ENCODE measurements at places on chromosomes 5 and 9.
A peak's percentile ranks its signal among the peaks of the same experiment; 100 is the strongest.

- no peak for DNase-seq
Measured at GRCh38 chr9:117315236-117315635, 99.6 kb downstream of the ASTN2 start.

DNA sequence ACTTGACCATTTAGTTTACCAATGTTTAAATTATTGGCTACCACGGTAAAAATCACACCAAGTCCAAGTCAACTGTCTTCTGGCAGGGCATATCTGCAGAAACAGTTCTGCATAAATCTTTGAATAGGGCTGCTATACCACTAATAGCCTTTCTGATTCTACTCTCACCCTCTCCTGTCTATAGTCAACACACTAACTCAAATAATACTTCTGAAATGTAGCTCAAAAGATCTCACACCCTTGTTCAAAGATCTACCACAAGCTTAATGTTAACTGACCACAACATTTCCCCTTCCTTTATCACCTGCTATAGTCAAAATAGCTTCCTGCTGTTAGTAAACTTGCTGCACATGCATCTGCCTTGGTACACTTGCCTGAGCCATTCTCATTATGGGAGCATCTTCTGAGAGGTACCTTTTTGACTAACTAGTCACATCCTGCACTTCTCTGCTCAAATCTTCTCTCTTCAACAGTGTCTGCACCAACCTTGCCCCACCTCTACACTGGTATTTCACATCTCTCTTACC is 319.4 kb downstream of the CDH10 start:
- no peak for DNase-seq

- DNase-seq: no peak
Measured at GRCh38 chr5:110957934-110958333, 113.6 kb upstream of the TSLP start.

GRCh38 chr5:140190872-140191218 is 15.9 kb downstream of the CYSTM1 start:
- no peak for DNase-seq

DNA sequence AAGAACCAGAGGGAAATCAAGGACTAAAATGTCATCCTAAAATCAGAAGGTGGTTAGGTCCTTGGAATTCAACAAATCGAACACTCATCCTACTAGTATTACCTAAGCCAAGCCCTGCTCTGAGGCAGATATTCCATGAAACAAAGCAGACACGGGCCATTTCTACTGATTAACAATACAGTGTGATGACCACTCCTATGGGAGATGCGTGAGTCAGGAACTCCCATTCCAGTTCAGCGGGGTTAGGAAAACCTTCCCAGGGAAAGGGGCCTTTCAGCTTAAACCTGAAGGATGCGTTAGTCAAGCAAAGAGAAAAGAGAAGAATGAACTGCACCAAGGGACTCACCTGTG is 117.8 kb upstream of the LHFPL2 start:
- no peak for DNase-seq

- no peak for DNase-seq
Measured at GRCh38 chr9:131875828-131876485, 136.1 kb upstream of the RAPGEF1 start.

GRCh38 chr5:17690473-17690872 is 56.2 kb downstream of the TAF11L14 start:
- DNase-seq: no peak

GRCh38 chr5:94402096-94402495 is 216.3 kb downstream of the KIAA0825 start:
- no peak for DNase-seq

- no peak for DNase-seq
Measured at GRCh38 chr9:91163773-91164471, 197.8 kb downstream of the AUH start.

DNA sequence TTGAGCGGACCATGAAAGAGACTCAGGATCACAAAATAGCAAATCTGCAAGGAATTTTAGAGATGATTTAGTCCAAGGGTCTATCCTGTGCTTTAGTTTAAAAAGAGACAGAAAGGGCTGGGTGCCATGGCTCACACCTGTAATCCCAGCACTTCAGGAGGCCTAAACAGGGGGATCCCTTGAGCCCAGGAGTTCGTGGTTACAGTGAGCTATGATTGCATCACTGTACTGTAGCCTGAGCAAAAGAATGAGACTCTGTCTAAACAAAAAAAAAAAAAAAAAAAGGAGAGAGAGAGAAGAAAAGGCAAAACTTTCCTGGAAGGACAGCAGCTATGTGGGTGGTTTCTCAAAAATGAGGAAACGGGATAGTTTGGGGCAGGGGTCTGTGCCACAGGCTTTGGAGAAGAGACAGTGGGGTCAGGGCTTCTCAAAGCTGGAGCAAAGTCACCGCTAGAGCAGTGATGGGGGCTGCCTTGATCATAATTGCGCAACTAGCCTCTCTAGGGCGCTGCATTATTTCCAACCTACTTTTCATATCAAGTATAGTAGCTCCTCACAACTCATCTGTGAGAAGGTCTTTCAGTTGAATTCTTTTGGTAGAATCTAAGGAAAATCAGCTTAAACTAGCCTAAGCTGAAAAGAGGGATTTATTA is 8.5 kb upstream of the ANKH start:
- DNase-seq: no peak

- DNase-seq: no peak
Measured at GRCh38 chr9:108049026-108049607, 559.5 kb upstream of the KLF4 start.

- no peak for DNase-seq
Measured at GRCh38 chr9:21830589-21830988, 28.2 kb downstream of the MTAP start.

GRCh38 chr5:17315710-17316221 is 98.3 kb downstream of the BASP1 start:
- DNase-seq: no peak

GRCh38 chr5:56737951-56738606 is 77.3 kb upstream of the MAP3K1 start:
- no peak for DNase-seq

GRCh38 chr9:135309763-135310125 is 169.8 kb upstream of the PPP1R26 start:
- no peak for DNase-seq

DNA sequence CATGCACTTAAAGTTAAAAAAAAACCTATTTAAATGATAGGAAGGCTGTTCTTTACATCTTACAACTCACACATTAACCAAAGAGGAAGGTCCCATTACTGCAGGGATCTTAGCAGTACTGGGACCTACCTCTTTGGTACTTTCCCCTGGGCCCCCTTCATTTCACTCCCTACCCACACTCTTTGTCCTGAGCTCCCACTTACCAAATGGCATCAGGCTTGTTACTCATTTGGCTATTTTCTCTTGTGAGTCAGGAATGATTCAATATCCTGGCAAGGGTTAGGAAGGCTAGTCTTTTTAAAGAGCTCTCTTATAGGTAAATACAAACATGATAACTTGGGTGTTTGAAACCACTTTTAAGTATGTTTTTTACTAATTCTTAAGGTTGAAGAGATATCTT is 117.4 kb upstream of the ELL2 start:
- no peak for DNase-seq

DNA sequence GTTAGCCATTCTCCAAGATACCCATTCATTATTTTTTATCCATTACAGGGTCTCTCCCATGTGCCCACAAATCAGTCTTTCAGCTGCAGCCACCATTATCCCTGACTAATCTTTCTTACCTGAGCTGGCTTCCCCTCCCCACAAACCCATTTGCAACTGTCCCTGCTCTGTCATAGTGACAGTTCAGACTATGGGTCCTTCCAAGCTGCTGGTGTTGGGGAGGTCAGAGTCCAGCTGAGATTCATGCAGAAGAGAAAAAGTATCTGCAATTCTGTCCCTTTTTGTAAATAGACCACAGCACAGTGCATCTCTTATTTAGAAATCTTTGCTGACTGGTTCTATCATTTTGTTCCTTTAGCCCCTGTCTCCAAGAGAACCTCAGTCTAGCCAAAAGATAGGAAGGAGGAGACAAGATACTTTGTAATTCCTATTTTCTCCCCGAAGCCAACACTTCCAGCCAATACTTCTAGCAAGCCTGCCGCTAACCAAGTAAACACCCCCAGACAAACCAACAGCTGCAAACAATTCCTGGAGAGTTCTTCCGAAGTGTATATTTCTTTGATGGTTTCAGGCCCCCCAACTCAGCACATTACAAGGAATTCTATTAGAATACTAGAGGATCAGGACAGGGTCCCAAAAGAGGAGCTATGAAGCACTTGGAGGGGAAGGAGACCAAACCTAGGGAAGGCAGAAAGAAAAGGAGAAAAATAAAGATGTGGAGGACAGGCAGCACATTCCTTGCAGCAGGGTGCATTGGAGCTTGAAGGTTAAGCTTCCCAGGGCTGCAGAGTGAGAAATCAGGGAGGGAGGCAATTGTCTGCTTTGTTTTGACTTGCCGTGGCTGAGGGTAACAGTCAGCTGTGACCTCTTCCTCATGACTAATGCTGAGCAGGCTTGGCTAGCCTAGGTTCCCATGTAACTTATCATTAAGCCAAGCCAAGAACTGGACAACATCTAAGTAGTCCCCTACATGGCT is 148.5 kb downstream of the SGCD start:
- DNase-seq: no peak

DNA sequence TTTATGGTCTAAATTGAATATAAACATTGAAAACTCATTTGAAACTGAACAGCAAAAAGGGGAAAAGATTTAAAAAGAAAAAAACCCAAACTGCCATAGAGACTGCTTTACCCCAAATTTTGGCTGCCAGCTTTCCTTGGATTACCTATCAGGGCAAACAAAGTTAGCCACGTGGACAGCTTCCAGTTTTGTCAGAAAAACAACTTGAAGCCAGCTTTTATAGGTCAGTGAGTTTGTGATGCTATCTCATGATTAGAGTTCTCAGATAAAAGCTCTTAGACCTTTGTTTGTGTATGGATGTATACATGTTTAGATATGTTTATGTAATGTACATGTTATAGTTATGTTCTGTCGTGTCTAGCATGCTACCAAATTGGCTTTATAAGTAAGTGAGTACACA is 16.1 kb downstream of the FBP2 start:
- DNase-seq: no peak

GRCh38 chr5:67092535-67092934 is 104.1 kb downstream of the CD180 start:
- no peak for DNase-seq

DNA sequence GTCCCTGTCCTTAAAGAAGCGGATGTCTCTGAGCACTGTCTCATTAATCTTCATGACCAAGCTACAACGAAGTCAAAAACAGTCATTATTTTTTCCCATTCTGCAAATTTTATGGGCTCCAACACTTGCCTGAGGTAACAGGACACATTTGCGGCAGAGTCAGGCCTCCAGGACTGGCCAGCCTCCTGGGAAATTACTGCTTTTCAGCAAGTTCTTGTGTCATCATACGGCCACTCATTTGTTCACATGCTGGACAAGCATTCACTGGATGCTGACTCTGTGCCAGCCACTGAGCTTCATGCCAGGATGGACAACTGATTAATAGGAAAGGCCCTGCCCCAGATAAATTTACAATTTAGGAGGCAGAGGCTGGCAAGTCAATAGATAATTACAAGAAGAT is 305.7 kb downstream of the ACTL7B start:
- no peak for DNase-seq

DNA sequence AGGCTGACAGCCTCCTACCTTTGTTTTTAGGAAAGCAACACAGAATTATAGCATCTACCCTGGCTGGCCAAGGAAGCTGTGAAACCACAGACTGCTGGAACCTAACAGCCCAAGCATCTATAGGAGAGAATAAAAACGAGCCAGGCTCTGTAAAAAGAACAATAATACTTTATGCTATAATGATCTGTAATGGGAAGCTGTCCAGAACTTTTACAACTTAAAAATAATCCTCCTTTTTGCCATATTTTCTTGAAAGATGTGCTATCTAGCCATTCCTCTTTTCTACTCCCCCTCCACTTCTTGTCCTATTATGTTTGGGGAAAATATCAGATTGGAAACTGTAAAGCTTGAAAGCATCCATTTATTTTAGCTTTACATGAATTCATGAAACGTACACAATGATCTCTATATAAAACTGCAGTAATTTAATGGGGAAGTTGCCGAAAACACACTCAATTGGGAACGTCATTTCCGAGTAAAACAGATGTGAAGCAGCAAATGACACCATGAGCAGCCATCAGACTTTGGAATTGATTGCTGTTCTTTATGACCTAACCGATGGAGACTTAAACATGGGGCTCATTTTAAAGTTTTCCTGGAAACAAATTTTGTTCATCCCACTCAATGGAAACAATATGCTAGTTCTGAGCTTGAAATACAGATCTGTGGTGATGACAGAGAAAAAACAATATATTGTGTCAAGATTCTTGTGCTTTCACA is 450.3 kb upstream of the CLINT1 start:
- no peak for DNase-seq

DNA sequence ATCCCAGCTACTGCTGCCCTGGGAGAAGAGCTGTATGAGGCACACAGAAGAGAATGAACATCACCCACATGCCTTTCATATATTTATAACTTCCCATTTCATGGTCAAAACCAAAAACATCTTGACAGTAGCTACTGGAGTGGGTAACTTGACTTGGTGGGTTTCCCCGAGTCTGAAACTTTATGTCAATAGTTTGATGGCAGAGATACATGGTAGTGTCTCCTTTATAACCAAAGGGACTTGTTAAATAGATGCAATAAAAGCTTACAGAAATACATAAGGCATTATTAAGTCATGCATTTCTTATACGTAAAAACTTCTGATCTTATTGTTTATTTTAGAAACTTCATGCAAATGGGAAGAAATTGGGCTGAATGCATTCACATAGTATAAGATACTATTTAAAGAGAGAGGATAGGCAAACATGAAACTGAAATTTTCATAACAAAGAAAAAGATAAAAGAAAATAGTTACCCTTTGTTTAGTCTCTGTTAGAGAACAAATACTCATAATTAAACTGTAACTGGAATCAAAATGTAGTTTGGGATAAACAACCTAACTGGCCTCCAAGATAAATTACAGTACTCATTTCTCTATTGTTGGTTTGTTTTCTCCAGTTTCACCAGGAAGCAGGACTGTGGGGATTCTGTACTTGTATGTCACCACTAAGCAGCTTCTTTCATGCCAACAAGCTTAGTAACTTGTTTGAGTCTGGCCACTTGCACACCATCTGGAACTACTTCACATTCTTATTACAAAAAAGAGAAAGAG is 459.3 kb upstream of the MEF2C start:
- no peak for DNase-seq

GRCh38 chr9:90645721-90646120 is 3.1 kb upstream of the DIRAS2 start:
- DNase-seq: no peak

DNA sequence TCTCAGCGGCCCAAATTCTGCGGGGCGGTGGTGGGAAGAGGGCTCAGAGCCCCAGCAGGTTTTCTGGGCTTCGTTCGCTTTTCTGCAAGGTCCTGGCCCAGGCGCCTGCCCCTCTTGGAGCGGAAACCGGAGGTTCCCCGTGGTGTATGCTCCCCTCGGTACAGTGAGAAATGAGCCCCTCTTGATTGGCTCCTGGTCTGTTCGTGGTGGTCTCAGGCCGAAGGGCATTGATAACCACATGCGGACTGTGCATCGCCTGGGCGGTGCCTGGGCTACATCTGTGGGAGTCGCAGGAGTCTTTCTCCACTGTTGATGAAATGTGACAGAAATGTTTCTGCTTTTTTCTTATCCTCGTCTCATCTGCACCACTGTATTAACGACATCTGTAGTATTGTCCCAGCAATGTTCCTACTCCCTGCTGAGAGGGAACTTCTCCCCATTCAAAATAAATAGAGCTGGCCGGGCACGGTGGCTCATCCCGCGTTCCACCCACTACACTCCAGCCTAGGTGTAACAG is 682 bp downstream of the MAN1B1 start:
- DNase-seq: peak; percentile 57

GRCh38 chr5:9513827-9514226 is 32.0 kb downstream of the SEMA5A start:
- no peak for DNase-seq

GRCh38 chr9:34254966-34255825 is 73.9 kb downstream of the KIF24 start:
- DNase-seq: no peak

Measured in D341Med (cell line).